Ureter (tissue), 1 donor: ENCODE measurements at places on chromosomes 1 and 21. TPM values are rescaled to one million over a fixed set of nuclear protein-coding genes. Genes with fewer than 3 reads are reported as not detected.
A peak's percentile ranks its signal among the peaks of the same experiment; 100 is the strongest.

DNA sequence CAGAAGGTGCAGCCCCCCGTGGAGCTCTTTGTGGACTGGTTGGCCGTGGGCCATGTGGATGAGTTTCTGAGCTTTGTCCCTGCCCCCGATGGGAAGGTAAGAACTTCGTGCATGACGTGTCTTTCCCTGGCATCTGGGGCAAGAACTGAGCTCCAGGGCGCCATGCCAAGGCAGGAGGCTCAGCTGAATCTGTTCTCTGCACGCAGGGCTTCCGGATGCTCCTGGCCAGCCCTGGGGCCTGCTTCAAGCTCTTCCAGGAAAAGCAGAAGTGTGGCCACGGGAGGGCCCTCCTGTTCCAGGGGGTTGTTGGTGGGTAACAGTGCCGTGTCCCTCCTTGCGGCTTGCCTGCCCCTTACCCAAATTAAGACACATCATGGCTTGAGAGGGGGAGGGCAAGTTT lies 27.7 kb downstream of the PADI3 start:
- DNase-seq, result no peak

- no peak for DNase-seq
Observed at GRCh38 chr1:82154219-82154970, 353.7 kb downstream of the ADGRL2 start.

- peak; percentile 69 for DNase-seq
Observed at GRCh38 chr1:180586671-180587155, 27.9 kb downstream of the OVAAL start.

OPTC gene
- not detected for total RNA-seq

DNA sequence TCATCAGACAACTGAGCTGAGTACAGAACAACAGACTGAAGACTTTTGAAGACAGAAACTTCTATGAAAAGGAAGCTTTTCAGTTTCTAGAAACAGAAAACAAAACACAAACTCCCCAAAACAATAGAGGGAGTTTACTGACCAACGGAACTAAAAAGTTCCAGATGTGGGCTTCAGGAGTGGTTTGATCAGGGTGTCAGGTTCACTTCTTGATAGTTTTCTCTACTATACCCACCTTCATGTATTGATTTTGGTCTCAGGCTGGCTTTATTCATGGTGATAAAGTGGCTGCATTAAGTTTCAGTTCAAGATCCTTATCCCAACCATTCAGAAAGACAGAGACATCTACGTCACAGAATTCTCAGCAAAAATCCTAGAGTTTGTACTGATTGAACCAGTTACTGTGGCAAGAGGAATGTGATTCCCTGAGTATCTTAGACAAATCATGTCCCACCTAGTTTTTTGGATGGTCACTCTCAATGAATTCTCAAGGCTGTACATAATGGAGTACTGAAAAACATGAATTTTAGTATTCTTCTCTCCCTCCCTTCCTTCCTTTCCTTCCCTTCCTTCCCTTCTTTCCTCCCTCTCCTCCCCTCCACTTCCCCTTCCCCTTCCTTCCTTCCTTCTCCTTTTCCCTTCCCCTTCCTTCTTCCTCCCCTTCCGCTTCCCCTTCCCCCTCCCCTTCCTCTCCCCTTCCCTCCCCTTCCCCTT lies 680.5 kb downstream of the PTPRU start:
- no peak for DNase-seq

- DNase-seq, result peak; percentile 48
Observed at GRCh38 chr1:119582801-119583200, 65.3 kb downstream of the ZNF697 start.

DNA sequence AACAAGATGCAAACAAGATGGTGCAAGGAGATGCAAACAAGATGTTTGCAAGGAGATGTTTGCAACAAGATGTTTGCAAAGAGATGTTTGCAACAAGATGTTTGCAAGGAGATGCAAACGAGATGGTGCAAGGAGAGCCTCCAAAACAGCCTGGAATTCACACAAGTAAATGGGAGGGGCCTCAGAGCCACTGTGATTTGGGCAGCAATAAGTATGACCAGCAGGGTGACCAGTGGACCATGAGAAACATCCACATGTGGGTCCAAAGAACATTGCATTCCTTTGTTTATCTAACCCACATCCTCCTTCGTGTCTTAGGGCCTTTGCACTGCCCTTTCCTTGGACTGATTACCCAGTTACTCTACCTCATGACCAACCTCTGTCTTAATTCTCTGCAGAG lies 162.9 kb downstream of the PLPP3 start:
- DNase-seq, result no peak

GRCh38 chr1:185463011-185463410 lies 146.0 kb upstream of the IVNS1ABP start:
- DNase-seq, result no peak

MRPS15 gene
- total RNA-seq, result 59.9 TPM

GRCh38 chr1:9084906-9085305 lies 15.5 kb upstream of the SLC2A5 start:
- DNase-seq, result no peak

- DNase-seq, result no peak
Observed at GRCh38 chr1:205170532-205171269, 40.8 kb downstream of the DSTYK start.

DNA sequence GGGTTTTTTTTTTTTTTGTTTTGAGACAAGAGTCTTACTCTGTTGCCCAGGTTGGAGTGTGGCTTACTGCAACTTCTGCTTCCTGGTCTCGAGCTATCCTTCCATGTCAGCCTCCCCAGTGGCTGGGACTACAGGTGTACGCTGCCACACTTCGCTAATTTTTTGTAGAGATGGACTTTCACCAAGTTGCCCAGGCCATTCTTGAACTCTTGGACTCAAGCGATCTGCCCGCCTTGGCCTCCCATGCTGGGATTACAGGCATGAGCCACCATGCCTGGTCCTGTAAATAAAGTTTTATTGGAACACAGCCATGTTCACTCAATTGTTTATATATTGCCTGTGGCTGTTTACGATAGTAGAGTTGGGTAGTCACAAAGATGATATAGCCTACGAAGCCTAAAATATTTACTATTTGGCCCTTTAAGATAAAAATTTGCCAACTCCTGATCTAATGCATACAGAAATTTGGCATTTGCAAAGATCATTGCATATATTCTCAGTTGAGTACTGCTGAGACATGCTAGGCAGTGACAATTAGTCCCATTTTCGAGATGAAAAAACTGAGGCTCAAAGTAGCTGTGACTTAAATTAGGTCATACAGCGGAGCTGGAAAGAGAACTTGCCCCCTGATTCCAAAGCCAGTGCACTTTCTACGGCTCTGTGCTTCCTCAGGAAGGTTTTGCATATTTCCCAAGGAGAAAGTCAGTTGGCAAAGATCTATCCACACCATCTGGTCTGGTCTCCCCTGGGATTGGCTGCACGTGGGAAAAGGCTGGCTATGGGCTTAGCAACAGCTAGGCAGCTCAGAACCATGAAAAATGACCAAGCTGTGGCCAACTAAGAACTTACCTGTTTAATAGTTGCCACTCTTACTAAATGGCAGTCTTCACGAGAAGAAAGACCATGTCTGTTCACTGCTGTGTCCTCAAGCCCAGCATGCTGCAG lies 19.4 kb downstream of the MECR start:
- no peak for DNase-seq

GPATCH4 gene
- total RNA-seq, result 42.5 TPM

GRCh38 chr1:234923626-234924025 lies 205.0 kb downstream of the TOMM20 start:
- peak; percentile 18 for DNase-seq

KCNJ9 gene
- not detected for total RNA-seq

BRDT gene
- total RNA-seq, result not detected

GRCh38 chr1:7375329-7375728 lies 395.8 kb upstream of the VAMP3 start:
- peak; percentile 24 for DNase-seq

- no peak for DNase-seq
Observed at GRCh38 chr1:226629896-226630550, 81.5 kb downstream of the STUM start.

DNA sequence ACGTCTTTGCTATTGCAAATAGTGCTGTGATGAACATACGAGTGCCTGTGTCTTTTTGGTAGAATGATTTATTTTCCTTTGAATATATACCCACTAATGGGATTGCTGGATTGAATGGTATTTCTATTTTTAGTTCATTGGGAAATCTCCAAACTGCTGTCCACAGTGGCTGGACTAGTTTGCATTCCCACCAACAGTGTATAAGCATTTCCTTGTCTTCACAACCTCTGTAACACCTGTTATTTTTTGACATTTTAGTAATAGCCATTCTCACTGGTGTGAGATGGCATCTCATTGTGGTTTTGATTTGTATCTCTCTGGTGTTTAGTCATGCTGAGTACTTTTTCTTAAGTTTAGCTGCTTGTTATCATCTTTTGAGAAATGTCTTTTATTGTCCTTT lies 215.0 kb downstream of the FMN2 start:
- DNase-seq, result no peak

DNA sequence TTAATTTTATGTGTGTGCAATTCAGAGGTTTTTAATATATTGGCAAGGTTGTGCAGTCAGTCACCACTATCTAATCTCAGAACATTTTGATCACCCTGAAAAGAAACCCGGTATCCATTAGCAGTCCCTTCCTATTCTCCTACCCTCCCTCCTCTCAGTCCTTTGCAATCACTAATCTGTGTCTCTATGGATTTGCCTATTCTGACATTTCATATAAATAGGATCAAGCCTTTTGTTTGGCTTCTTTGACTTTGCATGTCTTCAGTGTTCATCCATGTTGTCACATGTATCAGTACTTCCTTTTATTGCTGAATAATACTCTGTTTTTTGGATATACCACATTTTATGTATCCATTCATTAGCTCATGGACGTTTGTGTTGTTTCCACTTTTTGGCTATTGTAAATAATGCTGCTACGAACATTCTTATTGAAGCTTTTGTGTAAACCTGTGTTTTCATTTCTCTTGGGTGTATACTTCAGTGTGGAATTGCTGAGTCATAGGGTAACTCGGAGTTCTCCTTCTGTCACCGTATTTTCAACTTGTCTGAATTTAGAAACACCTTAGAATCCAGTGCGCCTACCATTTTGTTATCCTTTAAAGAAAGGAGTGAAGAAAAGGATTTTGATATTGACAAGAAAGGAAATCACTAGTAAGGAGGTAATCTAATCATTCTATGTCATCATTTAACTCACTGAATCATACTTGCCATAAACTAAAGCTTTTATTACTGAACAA lies 3.4 kb downstream of the CEP85 start:
- no peak for DNase-seq

GLRX2 gene
- 16.2 TPM for total RNA-seq

DNA sequence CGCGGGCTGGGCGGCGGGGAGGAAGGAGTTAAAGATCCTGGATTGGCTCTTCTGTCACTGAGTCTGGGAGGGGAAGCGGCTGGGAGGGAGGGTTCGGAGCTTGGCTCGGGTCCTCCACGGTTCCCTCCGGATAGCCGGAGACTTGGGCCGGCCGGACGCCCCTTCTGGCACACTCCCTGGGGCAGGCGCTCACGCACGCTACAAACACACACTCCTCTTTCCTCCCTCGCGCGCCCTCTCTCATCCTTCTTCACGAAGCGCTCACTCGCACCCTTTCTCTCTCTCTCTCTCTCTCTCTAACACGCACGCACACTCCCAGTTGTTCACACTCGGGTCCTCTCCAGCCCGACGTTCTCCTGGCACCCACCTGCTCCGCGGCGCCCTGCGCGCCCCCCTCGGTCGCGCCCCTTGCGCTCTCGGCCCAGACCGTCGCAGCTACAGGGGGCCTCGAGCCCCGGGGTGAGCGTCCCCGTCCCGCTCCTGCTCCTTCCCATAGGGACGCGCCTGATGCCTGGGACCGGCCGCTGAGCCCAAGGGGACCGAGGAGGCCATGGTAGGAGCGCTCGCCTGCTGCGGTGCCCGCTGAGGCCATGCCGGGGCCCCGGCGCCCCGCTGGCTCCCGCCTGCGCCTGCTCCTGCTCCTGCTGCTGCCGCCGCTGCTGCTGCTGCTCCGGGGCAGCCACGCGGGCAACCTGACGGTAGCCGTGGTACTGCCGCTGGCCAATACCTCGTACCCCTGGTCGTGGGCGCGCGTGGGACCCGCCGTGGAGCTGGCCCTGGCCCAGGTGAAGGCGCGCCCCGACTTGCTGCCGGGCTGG lies at the start of gene NPR1:
TSS of gene NPR1 (plus strand) at position 170 of the 818 bp plus-strand sequence. CDS start at position 591, 421 bp downstream.
- peak; percentile 63 for DNase-seq

CD5L gene
- total RNA-seq, result not detected

DNA sequence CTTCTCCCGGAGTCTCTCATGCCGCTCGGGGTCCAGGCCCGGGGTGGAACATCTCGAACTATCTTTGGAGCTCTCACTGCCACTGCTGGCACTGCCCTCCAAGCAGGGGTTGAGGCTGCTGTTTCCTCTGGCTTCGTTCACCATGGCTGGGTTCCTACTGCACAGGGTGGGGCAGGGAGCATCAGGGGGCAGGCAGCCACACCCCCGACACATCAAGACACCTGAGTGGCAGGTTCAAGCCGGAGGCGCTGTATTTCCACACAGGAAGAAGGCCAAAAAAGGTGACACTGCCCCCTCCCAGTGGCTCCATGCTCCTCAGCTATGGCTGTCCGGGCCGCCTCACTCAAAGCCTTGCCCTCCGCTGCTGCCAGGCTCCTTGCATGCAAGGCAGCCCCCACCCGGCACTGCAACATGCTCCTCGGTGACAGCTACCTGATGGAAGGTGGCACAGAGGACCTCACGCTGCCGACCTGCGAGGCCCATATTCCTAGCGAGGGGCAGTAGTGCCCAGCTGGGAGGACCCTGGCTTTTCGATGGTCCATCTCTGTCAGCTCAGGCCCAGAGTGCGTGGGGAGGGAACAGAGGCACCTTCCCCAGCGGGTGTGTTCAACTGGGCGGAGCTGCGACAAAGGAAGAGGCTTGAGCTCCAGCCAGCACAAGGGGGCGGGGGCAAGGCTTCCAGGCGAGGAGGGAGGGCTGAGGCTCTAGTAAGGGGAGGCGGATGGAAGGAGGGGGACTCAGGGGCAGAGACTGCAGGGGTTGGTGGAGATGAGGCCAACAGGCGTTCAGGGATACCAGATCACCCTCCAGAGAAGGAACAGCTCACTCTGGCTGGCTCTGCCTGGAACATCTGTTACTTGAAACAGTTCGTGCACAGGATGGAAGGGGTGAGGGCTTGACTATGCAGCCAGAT lies 2.5 kb downstream of the MTHFR start:
- DNase-seq, result peak; percentile 95

KLHL21 gene
- 25.8 TPM for total RNA-seq

DNA sequence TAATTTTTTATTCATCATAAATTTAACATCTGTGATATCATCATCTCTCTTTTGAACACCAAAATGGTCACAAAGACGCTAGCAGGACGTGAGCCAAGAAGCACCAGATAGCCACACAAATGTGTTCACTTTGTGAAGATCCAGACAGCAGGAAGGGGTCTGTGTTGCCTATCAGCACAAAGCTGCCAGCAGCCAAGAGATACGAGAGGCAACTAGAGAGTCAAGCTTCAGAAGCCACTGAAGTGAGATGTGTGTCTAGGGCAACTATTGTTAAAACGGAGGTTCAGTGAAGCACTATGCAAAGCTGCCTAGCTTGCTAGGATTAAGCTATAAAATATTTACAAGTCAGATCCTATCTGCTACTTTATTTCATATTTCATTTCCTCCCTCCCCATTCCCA lies 45.3 kb downstream of the NDC1 start:
- no peak for DNase-seq

ATAD3C gene
- 8.0 TPM for total RNA-seq

CFAP45 gene
- total RNA-seq, result 1.6 TPM

GRCh38 chr1:31763671-31764311 lies 349 bp downstream of the ADGRB2 start:
- DNase-seq, result no peak

MYBPHL gene
- total RNA-seq, result not detected
